CD4-positive, alpha-beta T cell treated with Interleukin-4 for 1 hour (primary cell): ENCODE measurements at places on chromosomes 13 and 19.
A peak's percentile ranks its signal among the peaks of the same experiment; 100 is the strongest.

DNA sequence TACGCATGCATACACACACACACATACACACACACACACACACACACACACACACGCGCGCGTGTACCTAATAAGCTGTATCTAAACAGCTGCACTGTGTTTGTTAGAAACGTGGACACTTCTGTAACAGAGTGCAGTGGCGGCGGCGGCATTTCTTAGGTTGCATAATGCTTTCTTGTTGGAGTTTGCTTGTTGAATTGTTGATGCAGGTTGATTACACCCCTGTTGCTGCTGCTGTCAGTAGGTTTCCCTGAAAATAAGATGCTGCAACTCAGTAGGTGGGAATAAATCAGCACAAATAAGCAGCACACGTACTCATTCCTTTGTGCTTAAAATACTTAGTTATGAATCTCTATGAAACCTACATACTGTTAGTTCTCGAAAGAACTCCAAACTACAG is 479.2 kb downstream of the LIG4 start:
- DNase-seq = no peak

GRCh38 chr19:31232180-31232579 is 117.1 kb downstream of the TSHZ3 start:
- no peak for DNase-seq

- no peak for DNase-seq
Observed at GRCh38 chr13:77386880-77387606, 60.1 kb upstream of the MYCBP2 start.

DNA sequence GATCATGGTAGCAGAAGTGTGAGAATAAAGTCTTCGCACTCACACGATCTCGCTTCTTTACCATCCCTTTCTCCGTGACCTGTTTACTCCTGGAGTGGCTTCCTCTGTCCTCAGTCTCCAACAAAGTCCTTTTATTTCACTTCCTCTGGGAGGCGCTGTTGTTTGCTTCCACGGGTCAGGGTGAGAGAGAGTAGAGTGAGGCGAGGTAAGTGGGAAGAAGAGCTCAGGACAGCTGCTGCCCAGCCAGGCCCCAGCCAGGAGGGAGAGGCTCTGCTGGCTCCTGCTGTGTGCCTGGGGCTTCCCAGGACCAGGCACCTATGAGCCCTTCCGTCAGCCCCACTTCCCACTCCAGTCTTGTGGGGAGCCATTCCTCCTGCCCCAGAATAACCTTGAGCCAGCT is 242.1 kb downstream of the FGF9 start:
- peak; percentile 4 for DNase-seq

DNA sequence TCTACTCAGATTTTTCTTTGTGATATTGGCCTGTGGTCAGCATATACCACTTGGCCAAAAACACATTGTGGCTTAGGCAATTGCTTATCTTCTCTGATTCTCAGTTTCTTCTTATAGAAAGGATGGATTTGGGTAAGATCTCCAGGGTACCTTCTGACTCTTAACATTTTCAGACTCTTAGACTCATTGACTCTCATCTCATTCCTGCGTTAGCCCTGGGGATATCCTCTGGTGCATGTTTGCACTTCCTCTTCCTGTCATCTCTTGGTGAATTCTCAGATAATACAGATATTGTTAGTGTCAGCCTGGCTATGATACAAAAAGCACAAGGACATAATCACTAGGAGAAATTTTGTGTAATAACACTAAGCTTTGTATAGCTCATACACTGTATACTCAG is 492.5 kb upstream of the GPC6 start:
- no peak for DNase-seq

DNA sequence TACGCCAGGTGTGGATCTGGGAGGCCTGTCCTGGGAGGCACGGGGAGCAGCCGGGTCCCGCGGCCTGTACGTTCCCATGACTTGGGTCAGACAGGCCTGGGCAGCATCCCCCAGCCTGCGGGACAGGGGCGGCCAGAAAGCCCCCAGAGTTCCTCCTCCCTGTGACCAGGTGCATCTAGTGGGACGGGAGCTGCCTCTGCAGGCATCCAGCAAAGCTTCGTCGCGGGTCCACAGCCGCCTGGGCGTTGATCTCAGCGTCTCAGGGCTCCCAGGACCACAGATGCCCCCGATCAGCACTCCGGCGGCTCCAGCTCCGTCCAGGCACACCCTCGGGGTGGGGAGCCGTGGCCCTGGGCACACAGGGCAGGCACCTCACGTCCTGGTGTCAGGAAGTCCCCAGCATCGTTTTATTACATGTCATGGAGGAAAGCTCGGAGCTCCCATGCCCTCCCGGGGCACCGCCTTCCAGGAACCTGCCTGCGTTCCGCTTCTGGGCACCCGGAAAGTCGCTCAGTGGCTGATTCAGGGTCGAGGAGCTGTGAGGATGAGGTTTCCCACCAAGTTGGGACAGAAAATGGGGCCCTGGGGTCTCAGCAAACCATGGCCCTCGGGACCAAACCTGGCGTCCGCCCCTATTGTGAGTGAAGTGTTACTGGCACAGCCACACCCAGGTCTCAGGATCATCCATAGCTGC is 1.5 kb upstream of the GZMM start:
- no peak for DNase-seq

- no peak for DNase-seq
Observed at GRCh38 chr19:37452500-37453245, 14.6 kb downstream of the ZNF569 start.

DNA sequence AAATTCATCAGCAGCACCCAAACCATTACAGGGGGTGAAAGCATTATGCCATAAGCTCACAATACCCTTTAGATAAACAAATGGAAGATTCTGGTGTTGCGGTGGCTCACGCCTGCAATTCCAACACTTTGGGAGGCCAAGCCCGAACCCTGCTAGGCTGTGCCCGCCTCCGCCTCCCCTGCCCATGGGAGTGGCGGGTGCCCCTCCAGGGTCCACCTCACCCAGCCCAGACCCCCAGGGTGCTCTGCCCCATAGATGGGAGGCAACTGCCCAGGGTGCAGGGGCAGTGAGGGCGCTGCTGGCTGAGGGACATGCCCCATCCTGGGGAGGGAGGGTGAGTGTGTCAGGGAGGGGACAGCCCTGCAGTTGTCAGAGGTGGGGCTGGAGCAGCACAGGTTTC is 10.0 kb upstream of the SIGLECL1 start:
- no peak for DNase-seq

GRCh38 chr13:60369242-60369641 is 27.8 kb upstream of the TDRD3 start:
- peak; percentile 6 for DNase-seq

- DNase-seq = no peak
Observed at GRCh38 chr19:45186509-45187334, 8.1 kb downstream of the BLOC1S3 start.
